ENCODE measurements at places on chromosomes 5 and 9.

DNA sequence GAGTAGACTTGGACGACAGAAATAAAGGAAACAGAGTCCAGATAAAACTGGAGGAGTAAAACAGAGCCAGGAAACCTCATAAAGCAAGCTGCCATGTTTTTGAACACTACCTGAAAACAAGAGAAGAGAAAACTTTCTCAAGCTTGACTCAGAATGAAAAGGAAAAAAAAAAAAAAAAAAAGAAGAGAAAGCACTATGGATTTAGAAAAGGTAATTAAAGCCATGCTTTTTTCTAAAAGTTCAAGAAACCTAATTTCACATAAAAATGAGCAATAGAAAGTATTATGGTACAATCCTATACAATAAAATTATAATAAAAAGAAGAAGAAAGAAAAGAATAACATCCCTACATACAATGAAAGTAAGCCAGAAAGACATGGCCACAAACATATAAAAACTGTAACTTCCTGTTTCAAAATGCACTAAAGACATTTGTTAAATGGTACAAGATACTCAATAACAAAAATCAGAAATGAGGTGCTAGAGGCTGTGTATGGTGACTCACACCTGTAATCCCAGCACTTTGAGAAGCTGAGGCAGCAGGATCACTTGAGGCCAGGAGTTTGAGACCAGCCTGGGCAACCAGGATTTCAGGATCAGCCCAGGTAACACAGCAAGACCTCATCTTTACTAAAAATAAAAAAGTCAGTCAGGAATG lies 129.5 kb downstream of the SIL1 start:
- no peak for DNase-seq

- DNase-seq, result no peak
These were observed 171.4 kb downstream of the TLE1 start for GRCh38 chr9:81517954-81518353.

DNA sequence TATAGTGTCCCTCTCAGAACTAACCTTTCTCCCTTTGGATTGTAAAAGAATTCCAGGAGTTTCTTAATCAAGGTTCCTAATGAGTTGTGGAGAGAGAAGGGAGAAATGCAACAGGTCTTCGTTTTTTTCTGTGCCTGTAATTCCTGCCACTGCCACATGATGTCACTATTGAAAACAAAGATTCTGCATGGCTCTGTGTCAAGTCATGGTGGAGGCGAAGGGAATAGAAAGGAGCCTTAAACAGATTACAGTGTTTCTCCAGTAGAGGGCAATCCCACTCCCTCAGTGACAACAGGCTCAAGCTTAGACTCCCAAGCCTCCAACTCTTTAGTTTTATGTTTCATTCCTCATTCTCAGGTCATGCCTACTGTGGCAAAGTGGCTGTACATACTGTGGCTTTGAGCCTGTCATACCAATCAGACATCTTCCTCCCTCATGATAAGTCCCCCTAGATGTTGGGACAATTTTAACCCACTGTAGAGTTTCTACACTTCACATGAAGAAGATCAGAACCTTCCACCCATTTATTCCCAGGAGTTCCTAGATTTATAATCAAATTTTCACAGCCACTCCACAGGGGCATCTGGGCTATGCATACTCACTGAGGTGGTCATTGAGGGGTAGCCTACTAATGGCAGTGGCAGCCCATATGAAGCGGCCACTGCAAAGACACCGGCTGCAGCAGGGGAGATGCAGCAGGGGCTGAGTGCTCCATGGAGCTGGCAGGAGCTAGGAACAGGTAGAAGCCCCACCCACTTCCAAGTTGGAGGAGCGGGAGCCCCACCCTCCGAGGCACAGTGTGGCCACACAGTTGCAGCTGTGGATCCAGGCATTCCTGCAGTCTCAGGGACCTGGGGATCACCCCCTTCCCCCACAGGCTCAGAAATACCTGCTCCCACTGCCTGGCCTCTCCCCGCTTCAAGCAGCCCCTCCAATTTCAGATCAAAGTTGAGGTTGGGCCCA lies 97.4 kb upstream of the TRIM32 start:
- peak; percentile 1 for DNase-seq

DNA sequence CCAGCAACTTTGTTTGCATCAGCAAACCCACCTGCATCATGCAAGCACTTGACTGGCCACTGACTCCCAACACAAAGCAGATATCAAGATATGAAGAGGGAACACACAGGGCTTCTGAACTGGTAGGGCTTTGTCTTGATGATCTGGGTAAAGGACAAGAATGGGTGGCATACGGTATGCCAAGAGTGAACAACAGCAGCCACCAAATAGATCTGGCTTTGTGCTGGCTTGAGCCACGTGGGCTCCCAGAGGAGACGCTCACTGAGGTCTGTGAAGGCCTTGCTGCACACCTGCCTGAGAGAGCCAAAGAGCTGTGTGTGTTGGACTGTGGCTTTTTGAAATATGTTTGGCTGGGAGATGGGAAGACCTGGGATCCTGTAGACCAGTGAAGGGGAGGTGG lies 43.5 kb downstream of the FGF1 start:
- no peak for DNase-seq

- no peak for DNase-seq
These were observed 233.9 kb upstream of the SGCD start for GRCh38 chr5:156093024-156093423.

DNA sequence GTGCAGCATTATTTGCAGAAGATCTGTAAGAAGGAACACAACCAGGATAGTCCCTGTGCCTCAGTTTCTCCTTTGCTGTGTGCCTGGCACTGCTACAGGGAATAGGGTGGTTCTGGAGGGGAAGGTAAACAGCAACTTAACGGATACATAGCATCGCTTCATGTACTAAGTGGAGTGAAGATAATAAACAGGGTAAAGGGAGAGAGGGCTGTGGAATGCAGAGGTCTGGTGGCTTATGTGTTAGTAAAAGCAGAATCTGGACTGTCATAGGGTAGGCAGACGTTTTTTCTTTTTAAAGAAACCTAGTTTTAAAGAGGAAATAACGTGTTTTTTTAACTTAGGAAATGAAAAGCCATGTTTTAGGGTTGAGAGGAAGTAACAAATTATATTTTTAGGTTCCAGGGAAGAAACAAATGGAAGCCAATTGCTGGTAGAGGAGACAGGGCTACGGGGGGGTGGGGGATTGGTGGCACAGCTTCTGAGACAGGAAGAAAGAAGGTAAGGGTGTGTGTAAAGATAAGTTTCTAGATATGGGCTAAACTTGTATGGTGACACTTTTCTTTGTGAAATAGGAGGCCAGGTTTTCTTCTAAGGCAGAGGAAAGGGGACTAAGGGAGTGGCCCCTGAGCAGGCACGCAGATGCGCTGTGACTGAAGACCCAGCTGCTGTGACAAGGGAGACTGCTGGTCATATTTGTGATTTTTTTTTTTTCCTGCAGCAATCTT lies 1.3 kb downstream of the GNG10 start:
- DNase-seq, result no peak

GRCh38 chr5:41636605-41637004 lies 126.2 kb upstream of the PLCXD3 start:
- no peak for DNase-seq

DNA sequence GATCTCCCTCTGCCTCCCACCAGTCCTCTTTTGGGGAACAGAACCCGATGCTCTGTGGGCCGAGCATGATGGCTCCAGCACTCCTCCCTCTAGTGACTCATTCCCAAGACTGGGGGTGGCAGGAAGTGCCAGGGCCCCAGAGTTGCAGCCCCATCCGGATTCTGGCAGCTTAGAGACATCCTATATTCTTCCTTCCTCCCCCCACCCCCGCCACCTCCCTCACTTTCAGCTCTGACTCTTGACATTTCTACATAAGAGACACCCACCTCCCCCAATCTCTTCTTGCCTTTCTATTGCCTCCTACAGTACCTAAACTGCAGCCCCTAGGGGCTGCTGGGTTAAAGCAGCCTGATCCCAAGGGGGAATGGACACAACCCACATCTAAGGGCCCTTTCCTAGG lies 47.1 kb upstream of the MATR3 start:
- DNase-seq, result peak; percentile 8

DNA sequence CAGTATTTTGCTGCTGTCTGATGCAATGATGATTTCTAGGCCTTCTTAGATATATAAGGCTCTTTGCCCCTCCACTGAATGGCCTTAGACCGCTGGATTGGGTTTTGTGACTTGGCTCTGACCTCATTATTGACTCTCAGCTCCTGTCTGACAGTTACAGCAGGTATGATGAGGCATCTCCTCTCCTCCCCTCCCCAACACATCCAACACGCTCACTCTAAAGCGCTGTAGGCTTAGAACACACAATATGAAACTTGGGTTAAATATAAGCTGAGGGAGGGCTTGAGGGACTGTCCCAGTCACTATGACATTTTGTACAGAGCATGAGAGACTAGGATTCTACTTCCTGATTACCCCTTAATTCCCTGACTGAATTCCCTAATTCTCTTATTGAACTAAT lies 18.8 kb upstream of the CER1 start:
- no peak for DNase-seq

GRCh38 chr5:31853398-31854135 lies 214.6 kb downstream of the PDZD2 start:
- no peak for DNase-seq

DNA sequence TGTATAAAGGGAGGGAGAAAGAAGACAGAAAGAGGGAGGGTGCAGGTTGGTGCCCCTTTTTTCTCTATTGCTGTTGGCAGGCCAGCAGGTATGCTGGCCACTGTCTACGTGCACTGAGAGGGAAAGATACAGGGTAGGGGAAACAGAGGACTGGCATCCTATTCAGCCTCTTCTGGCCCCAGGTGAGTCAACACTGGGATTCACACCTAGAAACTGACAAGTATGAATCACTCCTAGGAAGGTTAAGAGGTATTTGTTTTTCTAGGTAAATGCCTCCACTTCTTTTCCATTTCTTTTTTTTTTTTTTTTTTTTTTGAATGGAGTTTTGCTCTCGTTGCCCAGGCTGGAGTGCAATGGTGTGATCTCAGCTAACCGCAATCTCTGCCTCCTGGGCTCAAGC lies 2.8 kb upstream of the UBAP1 start:
- DNase-seq, result no peak

DNA sequence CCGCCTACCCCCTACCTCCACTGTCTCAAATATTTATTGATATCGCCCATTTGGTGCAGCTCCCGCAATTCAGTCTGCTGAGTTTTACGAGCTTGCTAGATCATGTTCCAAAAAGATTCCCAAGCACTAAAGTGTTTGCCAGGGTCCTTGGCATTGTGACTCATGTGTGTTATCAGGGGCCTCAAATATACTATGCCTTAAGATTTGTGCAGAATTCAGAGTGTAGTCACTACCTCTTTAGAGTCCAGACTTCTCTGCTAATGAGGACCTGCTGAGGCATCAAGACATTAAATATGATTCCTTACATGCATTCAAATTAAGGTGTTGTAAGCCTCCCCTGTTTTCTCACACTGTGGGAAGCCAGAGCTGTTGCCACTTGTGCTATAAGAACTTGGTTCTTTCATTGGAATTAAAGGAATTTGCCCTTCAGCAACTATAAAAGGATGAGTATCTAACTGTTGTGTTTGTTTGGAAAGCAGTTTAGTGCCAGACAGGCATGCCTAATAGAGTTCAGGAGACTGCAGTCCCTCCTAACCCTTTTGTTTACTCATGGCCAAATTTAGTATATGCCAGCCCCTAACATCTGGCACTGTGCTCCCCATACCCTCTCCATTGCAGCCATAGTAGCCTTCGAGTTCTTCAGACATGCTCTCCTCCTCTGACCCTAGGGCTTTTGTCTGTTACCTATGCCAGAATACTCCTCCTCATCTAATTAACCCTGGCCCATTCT lies 316.4 kb downstream of the NR3C1 start:
- DNase-seq, result no peak

- DNase-seq, result no peak
These were observed 10.0 kb upstream of the SHISAL2B start for GRCh38 chr5:64680289-64680688.
